ENCODE measurements at places on chromosomes 12 and 14. TPM values are rescaled to one million over a fixed set of nuclear protein-coding genes. Genes with fewer than 3 reads are reported as not detected.

KRT86 gene
- 1.1 TPM for total RNA-seq

FOXG1 gene
- not detected for total RNA-seq

- DNase-seq, result no peak
Observed at GRCh38 chr14:91879196-91879595, 11.9 kb upstream of the TC2N start.

DNA sequence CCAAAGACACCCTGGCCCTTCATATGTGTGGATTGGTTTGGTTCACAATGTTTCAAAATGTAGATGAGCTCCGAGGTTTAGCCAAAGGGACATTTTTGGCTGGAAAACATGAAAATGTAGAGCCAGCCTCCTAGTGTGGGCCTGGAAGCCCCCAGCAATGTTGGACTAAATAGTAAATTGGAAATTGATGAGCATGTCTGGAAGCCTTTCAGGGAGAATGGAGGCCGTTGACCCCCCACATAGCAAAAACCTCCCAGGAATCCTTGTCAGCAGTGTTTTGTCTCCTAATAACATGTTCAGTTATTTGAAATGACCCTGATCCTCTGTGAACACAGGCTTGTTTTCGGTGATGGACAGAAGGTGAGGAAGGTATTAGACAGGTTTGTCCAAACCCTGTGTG, 65.1 kb upstream of the TBX3 start:
- DNase-seq, result no peak
